ENCODE measurements at places on chromosomes 11 and 22. TPM values are rescaled to one million over a fixed set of nuclear protein-coding genes. Genes with fewer than 3 reads are reported as not detected.
A peak's percentile ranks its signal among the peaks of the same experiment; 100 is the strongest.

DNA sequence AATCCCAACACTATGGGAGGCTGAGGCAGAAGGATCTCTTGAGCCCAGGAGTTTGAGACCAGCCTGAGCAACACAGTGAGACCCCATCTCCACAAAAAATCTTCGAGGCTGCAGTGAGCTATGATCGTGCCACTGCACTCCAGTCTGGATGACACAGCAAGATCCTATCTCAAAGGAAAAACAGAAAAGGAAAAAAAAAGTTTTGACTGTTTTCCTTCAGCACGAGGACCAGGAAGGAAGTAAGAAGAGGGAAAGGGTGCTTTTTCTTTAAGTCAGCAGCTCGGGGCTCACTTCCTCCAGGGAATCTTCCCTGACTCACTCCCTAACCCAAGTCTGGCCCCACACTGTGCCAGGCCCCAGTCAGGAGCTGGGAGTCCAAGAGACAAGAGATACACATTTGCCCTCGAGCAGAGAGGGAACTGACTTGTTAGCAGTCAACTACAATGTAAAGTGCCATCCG, 14.2 kb downstream of the ARRB1 start:
- no peak for DNase-seq

Gene NPTXR
- total RNA-seq, result 4.8 TPM

Gene CENPM
- 7.2 TPM for total RNA-seq

Gene PANX2
- 1.6 TPM for total RNA-seq

Gene EIF4G2
- 977 TPM for total RNA-seq

DNA sequence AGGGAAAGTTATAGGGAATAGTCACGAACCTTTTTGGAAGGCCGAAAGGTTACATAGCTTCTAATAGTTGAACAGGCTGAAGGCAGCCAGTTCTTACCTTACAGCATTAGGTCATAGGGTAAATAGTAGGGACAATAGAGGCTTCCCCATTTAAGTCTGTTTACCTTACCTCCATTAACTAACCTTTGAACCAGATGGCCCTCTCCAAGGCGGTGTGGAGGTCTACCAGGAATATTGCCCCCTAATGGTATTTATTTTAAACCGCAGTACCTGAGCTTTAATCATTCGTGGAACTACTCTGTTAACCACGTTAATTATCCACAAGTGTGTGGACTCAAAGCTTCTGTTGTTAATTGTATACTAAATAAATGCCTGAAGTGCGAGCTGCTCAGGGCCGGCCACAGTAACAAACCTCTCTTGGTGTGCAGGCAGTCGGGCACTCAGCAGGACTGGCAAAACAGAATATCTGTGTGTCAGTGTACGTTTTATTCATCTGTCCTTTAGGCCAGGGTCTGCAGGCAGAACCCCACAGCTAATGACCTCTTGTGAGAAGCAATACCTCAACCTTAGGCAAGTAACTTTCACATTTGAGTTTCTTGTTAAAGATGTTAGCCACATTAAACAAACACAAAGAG, 81.7 kb downstream of the PRCP start:
- no peak for DNase-seq

- no peak for DNase-seq
Measured at GRCh38 chr11:123560006-123560405, 94.4 kb downstream of the SCN3B start.

GRCh38 chr11:127270851-127271250, 270.3 kb upstream of the KIRREL3 start:
- DNase-seq, result no peak

GRCh38 chr11:121229495-121230215, 62.9 kb upstream of the SC5D start:
- DNase-seq, result no peak

GRCh38 chr22:20964799-20965103, 2.3 kb upstream of the AIFM3 start:
- no peak for DNase-seq

Gene MAPK8IP2
- 2.8 TPM for total RNA-seq

GRCh38 chr22:50723991-50724390, 14.0 kb upstream of the ACR start:
- DNase-seq, result no peak

DNA sequence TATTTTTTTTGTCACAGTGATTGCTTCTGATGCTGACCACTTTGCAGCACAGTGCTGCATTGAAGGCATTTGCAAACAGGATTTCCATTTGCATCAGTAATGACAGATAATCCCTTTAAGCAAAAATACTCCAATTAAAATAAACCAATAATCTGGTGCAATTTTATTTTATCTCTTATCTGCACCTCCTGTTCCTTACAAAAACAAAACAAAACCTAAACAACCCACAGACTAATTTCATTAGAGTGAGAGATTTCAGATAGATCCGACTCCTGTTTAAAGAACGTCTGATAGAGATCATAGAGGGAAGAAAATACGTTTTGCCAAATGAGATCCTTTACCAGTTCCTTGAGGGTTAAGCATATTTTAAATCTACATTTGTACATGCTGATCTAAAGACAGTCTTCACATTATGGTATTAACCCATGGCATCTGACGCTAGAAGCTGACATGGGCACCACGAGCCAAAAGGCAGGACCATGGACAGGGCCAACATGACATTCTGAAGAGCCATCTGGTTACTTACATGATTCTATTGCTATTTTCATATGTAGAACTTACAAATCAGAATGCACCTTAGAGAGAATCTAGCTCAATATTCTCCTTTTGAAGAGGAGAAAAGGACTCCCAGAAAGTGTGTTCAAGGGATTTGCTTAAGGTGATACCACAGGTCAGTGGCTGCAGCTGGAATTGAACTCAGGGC, 286.2 kb upstream of the NARS2 start:
- no peak for DNase-seq

- no peak for DNase-seq
Measured at GRCh38 chr22:37489983-37490382, 3.8 kb upstream of the MFNG start.

GRCh38 chr11:33654594-33654993, 46.0 kb downstream of the C11orf91 start:
- no peak for DNase-seq

GRCh38 chr11:61959678-61960077, 7.8 kb downstream of the FTH1 start:
- no peak for DNase-seq

DNA sequence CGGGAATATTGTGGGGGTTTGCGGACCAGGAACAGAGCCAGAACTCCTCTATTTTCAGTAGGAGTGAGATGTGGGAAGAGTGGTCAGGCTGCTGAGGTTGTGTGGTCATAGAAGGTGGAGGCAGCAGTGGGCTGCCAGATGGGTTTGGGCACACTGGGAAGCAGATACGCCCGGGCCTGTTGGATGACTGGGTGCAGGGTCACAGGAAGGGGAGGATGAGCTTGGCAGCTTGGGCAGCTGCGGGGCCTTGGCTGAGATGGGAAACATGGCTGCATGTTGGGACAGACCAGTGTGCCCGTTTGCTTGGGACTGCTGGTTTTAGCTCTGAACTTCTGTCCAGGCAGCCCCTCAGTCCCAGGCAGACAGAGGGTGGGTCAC, 11.4 kb downstream of the SHANK3 start:
- DNase-seq, result no peak

- DNase-seq, result no peak
Measured at GRCh38 chr11:86386746-86387145, 12.1 kb downstream of the CCDC81 start.

DNA sequence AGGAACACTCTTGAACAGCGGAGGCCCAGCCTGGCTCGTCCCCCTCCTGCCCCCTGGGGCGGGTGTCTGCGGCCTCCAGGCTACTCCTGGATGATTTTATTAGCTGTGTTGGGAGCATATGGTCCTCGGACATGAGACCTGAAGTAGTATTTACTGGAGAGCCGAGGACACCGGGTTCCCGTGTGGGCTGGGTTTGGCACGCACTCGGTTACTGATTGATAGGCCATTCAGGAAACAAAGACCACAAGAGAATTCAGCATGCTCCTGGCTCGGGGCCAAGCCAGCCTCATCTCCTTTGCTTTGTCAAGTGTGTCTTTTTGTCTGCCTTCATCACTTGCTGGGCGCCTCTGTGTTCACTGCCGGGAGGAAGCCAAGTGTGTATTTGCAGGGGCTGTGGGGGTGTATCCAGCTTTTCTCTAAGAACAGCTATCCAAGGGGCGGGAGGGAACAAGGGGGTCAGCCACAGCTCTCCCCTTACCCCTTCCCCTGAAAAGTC, 9.7 kb downstream of the FXYD2 start:
- DNase-seq, result no peak

GRCh38 chr11:131454989-131455388, 84.6 kb downstream of the NTM start:
- no peak for DNase-seq

DNA sequence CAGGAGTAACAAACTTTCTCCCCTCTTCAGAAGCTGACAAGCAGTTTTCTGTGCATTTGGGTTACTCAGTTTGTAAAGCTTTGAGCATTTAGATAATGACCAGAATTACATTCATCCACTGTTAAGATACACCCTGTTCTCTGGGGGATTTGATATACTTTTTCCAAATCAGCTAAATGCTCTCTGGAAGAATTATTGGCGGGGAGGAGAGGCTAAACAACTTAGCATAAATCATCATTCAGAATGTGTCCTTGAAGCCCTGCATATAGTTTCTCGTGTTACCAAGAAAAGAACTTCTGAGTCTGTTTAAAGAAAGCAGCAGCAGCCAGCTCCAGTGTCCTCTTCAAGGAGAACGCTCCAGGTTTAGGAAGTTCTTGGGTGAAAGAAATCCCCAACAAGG, 54.9 kb upstream of the LDLRAD3 start:
- no peak for DNase-seq

DNA sequence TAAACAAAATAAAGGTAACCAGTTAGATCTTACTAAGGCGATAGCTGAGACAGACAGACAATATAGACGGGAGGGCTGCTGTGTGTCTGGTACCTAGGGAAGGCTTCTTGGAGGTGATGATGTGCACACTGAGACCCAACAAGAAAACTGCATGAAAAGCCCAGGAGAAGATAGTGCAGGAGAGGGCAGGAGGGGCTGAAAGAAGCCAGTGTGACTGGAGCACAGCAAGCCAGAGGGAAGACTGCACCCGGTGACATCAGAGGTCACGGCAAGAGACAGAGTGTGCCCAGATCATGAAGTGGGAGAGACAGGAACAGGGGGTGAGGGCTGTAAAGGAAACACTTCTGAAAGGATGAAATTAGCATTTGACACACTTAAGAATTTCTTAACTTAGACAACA, 266.3 kb downstream of the BRD1 start:
- DNase-seq, result peak; percentile 60

GRCh38 chr11:46463701-46464421, 72.3 kb upstream of the CHRM4 start:
- no peak for DNase-seq

GRCh38 chr22:42817556-42817955, 39.5 kb downstream of the ARFGAP3 start:
- no peak for DNase-seq

- DNase-seq, result no peak
Measured at GRCh38 chr22:17119481-17120202, 1.5 kb downstream of the TMEM121B start.

DNA sequence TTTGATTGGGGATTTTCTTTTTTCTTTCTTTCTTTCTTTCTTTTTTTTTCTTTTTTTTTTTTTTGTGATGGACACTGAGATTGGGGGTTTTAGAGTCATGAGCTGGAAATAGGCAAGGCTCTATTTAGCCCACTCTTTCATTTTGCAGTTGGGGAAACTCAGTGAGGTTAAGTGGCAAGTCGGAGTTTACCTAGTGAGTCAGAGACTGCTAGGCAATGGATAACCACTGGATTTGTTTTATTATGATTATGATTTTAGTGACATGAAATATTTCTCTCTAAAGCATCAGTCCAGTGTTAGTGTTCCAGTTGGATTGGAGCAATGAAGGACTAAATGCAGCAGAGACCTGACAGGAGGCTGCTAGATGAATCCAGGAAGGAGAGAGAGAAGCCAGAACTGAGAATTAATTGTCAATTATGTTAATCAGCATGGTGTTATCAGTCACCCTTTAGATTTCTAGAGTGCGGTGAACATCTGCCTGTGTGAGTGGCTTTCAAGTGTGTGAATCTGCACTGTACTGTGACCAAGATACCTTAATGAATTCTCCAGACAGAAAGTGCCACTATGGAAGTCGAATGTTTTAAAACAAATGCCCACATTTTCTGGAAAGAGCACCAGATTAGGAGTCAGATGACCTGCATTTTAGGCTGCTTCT, 10.9 kb downstream of the BMAL1 start:
- DNase-seq, result no peak

- DNase-seq, result no peak
Measured at GRCh38 chr22:28882545-28882877, 861 bp upstream of the ZNRF3 start.

DNA sequence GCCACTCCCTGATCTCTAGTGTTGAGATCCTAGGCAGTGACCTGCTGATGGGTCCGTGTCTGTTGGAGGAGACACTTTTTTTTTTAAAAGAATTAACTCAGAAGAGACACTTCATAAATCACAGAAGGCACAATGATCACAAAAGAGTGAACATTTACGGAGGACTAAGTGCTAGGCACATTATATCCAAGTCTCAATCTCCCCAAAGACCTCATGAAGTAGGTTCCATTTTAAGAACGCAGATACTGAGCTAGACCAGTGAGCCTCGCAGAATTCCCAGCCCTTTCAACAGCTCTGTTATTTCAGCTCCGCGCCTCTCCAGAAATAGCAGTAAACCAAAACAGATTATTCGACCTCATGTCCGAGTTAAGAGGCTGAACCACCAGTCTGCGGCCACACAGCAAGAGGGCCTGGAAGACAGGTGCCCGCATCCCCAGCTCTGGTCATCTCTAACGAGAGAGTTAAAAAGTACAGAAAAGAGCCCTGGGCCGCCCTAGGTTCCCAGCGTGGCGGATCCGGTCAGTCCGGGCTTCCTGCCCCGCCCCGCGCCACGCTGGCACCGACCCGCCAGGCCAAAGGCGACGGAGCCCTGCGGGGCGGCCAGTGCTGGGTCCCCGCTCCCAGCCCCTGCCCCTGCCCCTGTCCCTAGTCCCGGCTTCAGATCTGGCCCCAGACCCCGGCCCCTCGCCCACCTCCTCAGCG, 612 bp downstream of the XBP1 start:
- peak; percentile 92 for DNase-seq

DNA sequence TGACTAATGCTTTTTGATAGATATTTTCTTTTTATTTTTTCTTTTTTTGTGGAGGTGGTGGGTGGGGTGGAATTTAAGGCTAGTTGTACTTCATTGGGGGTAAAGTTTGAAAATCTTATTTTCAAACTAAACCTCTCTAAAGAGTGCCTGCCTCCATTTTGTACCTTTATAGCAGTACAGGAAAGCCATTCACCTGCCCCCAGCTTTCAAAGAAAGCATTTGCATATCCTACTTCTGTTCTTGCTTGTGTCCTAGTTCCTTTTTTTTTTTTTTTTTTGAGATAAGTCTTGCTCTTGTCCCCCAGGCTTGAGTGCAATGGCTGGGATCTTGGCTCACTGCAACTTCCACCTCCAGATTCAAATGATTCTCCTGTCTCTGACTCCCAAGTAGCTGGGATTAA, 766.2 kb upstream of the LRRC4C start:
- DNase-seq, result no peak

Measured in osteocyte (in vitro differentiated cells).